ENCODE measurements at places on chromosomes 1 and 21. TPM values are rescaled to one million over a fixed set of nuclear protein-coding genes. Genes with fewer than 3 reads are reported as not detected.

Gene NCAM2
- total RNA-seq, result 4.6 TPM

Gene TAS1R3
- 0.50 TPM for total RNA-seq

Gene GBP7
- not detected for total RNA-seq

Gene LCE6A
- total RNA-seq, result not detected

DNA sequence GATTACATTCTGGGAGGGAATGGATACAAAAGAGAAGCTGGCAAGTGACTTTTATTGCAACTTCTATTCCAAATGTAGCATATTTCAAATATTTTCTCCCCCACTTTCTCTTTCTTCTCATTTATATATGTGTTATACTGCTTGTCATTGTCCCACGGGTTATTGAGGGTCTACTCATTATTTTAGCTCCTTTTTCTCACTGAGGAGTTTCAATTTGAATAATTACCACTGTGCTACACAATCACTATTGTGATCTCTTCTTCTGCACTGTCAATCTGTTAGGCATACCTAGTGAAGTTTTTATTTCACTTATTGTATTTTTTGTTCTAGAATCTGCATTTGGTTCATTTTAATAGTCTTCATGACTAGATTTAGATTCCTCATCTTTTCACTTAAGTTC lies 339.7 kb downstream of the PTPRC start:
- DNase-seq, result no peak

DNA sequence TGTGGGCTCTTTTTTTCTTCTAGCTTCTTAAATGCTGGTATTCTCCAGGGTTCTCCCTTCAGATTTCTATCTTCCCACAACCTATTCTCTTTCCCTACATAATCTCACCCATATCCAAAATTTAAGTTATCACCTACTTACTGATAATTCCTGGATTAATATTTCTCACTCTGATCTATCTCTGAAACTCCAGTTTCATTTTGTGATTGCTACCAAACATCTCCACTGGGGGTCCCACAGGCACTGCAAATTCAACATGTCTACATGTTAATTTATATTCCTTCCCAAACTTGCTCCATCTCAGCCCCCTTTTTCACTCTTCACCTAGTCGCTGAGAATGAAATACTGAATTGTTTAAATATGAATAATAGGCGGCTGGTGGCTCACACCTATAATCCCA lies 9.9 kb upstream of the C1orf141 start:
- DNase-seq, result no peak

DNA sequence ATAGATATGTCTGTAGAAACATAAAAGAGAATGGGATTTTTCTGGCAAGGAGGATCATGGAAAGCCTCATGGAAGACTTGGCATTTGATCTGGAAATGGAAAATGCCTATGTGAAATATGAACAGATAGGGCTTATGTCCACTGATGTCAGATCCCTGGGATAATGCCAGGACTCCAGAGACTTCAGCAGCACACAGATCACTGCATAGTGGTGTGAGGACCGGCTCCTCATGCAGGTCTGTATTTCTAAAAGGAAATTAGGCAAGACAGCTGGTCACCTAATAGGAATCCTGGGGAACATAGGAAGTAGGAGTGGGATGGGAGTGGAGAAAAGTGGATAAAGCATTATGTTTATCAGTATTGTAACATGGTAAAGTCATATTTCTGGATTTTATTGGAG lies 56.8 kb upstream of the IPO9 start:
- DNase-seq, result no peak

DNA sequence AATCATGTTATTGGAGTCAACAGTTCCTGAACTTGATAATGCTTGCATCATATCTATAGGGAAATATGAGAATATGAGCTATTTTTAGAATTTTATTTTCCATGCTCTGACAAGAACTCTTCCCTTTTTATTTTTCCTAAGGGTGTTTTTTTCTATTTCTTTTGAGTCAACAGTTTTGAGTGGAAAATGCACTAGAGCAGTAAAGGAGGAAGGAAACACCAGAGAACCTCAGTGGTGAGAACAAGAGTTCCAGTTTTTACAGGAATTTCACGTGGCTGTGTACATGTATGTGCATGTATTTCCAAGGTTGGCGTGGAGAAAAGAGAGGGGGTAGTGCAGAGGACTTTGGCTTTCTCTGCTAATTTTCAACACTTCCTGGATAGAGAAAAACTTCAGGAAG lies 63.6 kb upstream of the TNFSF18 start:
- DNase-seq, result no peak

GRCh38 chr1:30888391-30888790 lies 20.2 kb downstream of the SDC3 start:
- peak; percentile 98 for DNase-seq

- DNase-seq, result no peak
Observed at GRCh38 chr21:19236209-19236608, 832.6 kb upstream of the TMPRSS15 start.

DNA sequence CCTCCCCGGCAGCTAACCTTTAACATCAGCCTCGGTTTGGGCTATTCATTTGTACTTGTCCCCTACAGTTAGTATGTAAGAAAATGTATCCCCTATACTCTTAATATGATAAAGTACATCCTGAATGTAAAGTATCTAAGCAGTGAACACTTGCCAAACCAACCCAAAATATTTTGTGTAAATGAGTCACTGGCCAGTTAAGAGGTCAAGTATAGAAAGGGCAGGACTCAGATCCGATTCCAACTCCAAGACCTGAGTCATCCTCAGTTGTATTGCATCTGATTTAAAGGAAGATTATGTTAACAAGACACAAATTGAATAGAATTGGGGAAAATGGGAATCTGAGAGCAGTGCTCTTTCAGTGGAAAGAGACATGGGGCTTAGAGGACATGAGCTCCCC lies 84.4 kb downstream of the CD58 start:
- peak; percentile 79 for DNase-seq

DNA sequence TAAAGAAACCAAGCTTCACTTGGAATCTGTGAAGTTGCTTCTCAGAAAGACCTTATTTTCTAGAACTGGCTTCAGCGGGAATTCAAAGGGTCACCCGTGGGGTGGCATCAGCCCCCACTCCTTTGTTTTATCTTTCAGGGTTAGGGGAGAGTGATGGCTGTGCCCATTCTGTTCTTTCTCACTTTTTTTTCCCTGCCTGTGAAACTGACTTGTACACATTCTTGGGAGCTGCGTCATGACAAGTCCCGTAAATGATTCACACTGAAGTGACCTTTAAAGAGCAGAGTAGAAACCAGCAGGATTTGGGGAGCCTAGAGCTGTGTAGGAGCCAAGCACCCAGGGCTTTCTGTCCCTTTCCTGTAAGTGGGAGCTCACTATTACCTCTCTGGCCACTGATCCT lies 43.8 kb downstream of the SLC44A3 start:
- peak; percentile 95 for DNase-seq

- DNase-seq, result no peak
Observed at GRCh38 chr1:160097151-160097910, 1.1 kb downstream of the IGSF8 start.

DNA sequence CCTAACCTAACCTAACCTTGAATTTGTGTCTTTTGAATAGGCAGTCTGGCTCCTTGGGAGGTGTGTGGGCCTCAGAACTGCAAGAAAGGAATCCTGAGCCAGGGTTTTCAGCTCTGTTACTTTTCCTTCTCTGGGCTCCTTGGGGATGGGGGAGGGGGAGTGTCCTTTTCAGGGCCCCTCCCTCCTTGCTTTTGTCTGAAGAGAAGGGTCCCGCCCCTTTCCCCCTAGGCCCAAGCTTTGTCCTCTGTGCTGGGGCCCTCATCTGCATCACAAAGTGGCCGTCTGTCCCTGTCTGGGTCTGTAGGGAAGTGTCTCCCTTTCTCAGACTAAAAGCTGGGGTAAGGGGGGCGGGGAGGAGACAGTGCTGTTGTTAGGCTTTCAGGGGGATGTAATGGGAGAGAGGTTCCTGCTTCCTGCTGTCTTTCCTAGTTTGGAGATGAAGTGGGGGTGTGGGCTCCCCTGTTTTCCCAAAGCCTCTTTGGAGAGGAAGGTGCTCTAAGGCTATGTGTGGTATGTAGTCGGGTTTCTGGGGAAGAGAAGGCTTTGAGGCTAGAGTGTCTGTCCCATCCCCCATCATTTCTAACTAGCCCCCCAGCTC lies 3.1 kb downstream of the AGO1 start:
- DNase-seq, result no peak

DNA sequence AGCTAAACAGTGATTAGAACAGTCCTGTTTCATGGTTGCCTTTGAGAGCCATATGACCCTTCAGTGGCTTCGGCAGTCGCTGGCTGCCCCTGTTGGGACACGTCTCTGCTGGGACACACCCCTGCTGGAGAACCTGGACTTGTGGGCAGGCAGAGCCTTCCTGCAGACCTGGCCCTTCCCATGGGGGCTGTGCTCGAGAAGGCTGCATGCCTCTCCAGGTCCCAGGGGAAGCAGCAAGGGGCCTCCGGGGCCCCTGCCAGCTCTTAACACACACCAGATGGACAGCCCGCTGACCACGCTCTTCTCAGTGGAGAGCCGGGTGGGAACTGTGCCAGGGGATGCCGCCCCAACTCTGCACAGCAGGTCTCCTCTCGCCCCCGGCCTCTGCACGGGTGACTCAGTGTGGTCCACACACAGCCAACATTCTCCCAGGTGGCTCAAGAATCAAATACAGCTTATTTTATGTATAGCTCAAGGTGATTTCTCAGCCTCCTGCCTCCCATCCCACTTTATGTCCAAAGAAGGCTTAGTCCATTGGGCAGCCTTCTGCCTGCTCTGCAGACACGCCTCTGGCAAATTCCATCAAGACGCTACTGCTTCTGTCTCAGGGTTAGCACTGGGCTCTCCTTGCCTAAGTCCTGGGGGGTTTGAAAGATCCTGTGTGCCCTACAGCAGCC lies 450.8 kb downstream of the KIF26B start:
- DNase-seq, result peak; percentile 84

DNA sequence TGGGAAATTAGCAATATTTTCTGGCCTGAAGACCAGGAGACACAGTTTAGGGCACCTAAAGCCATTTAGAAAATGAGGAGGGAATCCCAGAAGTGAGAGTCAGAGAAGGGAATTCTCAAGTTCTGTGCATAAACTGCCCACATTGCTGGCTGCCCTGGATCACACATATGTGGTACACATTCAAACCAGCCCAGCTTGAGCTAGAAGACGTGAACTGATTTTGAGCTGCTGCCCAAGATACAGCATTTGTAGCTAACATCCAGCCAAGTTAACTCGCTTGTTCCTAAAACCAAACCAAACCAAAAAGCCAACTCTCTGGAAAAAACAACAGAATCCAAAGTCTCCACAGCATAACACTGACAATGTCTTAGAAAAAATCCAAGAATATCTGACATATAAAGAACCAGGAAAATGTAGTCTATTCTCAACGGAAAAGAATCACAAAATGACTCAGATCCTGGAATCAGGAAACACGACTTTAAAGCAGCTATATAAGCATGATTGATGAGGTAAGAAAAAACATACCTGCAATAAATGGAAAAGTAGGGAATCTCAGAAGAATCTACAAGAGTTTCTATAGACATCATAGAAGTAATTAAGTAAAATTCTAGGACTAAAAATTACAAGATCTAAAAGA lies 18.2 kb upstream of the QSOX1 start:
- no peak for DNase-seq

GRCh38 chr1:119632103-119632490 lies 16.0 kb downstream of the ZNF697 start:
- no peak for DNase-seq

DNA sequence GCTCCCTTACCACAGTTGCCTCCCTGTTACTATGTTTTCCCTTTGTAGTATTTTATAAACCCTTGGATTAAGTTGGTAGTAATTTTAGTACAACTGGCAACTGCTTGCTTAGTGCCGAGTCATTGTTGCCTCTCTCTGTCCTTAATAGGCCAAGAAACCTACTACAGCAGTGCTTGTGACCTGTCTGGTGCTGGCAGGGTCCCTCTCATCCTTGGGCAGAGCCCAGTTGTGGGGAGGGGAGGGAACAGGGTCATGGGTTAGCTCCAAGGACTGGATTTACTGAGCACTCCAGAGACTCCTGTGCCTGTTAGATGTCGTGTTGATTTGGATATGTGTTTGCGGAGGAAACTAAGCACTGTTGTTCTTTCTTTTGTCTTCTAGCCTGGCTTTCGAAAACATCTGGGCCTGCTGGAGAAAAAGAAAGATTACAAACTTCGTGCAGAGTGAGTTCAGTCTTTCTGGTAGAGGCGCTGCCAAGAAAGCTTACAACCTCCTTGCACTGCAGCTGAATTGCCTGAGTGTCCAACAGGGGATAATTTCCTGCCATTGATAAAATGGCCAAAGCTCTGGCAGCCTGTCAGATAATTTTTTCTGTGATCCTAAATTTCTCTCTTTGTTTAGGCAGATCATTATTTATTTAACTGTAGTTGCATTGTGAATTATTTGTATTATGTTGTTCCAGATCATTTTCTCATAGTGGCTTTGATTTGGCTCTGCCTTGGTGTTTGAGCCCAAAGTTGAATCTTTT lies 3.6 kb downstream of the UTP11 start:
- DNase-seq, result no peak

- no peak for DNase-seq
Observed at GRCh38 chr21:31910074-31910470, 37.3 kb downstream of the HUNK start.

GRCh38 chr1:112026016-112026415 lies 36.5 kb upstream of the KCND3 start:
- peak; percentile 42 for DNase-seq

DNA sequence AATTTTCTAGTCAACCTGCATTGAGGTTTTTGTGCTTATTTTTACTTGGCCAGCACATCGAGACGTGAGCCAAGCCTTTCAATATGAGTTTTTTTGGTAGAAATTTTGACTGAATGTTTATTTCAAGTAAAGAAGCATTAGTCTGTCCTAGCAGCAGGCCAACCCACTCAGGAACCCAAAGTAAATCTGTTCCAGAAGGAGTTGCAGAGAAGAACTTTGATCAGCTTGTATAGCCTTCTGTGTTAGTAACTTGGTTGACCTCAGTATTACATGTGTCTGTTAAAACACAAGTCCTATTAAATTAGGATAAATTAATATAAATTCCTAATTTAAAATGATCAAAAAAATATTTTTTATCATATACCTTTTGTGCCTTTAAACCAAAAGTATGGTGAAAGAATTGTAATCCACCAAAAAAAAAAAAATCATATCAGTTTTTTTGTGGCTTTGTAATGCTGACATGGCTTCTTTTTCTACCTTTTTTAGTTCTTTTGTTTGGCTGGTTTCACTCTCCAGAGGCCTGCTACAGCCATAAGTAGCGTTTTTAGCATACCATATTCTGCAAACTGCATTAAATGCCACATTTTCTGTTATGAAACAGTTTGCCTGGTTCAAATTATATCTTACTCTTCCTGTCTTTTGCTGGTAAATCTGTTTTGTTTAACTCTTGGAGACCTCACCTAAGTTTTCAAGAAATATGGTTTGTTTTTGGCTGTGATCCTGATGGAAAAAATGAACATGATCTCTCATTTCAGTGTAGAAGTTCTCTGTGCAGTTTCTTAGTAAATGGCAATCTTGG lies 39.5 kb downstream of the ATF6 start:
- DNase-seq, result no peak
